ENCODE measurements at places on chromosomes 2 and 18.
A peak's percentile ranks its signal among the peaks of the same experiment; 100 is the strongest.

DNA sequence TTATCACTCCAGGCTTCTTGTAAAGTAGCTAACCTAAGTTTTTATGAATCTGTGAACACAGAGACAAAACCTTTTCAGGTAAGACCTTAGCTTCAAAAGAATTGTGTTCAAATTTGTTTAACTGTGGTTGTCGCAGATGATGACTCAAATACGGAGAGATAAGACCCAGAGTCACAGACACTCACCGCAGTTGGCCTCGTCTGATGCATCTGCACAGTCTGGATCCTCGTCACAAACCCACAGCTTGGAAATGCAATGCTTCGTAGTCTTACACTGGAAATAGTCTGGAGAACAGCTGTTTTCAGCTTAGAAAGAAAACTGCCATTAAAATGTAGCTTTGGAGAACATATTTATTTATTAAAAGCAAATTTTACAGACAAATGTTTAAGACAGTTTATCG lies 1662.1 kb upstream of the NXPH2 start:
- no peak for DNase-seq

GRCh38 chr18:1499265-1499664 lies 594.6 kb downstream of the ADCYAP1 start:
- DNase-seq: no peak

- no peak for DNase-seq
Observed at GRCh38 chr2:149388120-149388816, 57.9 kb downstream of the LYPD6 start.

GRCh38 chr2:64581777-64582539 lies 57.8 kb downstream of the AFTPH start:
- DNase-seq: no peak

DNA sequence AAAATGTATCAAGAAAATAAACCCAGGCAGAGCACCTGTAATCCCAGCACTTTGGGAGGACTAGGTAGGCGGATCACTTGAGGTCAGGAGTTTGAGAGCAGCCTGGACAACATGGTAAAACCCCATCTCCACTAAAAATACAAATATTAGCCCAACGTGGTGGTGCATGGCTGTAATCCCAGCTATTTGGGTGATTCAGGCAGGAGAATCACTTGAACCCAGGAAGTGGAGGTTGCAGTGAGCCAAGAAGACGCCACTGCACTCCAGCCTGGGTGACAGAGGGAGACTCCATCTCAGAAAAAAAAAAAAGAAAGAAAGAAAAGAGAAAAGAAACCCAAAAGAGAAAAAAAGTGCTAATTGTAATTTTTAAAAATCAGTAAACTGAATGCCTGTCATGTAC lies 41.4 kb downstream of the DDX18 start:
- DNase-seq: no peak

DNA sequence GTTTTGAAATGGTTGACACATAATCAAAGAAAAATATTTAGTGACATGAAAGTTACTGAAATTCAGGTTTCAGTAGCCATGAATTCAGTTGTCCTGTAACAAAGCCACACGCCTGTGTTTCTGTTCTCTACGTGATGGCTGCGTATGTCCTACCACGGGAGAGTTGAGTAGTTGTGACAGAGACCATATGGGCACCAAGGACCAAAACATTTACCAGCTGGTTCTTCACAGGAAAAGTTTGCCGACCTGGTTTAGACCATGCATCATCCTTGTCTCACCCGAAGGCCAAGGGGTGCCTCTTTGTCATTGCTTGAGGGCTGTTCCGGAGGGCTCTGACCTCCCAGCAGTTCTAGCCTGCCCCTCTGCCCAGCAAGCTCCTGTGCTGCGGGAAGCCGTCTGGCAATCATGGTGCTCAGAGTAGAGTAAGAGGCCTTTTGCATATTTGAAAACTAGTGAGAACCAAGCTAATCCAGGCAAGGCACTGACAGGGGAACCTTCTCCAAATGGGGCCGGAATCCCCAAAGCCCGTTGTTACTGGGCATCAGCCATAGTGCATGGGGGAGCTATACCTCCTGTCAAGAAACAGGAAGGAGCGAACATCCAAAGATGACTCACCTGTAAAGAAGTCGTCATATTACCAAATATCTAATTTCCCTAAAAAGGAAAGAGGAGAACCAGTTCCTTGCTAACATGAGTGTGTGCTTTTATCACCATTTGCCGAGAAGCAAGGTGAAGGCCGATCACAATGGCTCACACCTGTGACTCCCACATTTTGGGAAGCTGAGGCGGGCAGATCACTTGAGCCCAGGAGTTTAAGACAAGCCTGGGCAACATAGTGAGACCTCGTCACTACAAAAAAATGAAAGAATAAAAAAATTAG lies 92.6 kb upstream of the RAB12 start:
- no peak for DNase-seq

DNA sequence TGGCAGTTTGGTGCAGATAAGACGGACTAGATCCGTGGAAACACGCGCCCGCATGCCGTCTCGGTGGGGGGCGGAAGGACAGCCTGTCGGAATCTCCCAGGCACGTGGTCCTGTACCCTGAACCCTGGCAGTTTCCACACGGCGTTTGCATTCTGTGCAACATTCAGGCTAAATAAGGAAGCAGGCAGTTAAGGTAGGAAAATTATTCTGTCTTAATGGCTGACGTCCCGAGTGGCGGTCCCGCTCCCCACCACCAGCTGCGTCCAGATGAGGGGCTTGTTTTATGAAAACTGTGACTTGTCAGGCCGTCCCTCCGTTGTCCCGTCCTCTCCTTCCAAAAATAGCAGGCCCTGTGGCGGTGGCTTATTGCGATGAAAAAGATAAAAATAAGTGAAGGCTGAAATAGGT lies 120.2 kb downstream of the NFATC1 start:
- no peak for DNase-seq

DNA sequence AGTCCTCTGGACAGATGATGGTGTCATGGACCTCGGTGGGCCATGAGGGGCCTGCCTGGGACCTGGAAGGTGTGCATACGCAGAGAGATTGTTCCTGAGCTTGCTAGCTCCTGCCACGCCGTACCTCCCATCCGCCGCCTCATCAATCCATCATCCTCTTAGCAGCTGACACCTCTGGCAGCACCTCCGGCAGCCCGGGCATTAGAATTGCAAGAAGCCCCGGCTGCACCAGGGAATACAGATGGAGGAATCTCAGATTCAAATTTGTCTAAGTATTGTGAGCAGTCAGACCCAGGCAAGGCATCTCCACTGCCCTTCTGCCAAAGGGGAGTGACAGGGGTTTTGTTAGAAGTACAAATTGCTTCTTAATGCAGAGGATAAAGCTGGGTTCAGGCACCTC lies 4.5 kb downstream of the C1QL2 start:
- DNase-seq: no peak

- peak; percentile 47 for DNase-seq
Observed at GRCh38 chr2:167196461-167197252, 308.4 kb downstream of the XIRP2 start.

DNA sequence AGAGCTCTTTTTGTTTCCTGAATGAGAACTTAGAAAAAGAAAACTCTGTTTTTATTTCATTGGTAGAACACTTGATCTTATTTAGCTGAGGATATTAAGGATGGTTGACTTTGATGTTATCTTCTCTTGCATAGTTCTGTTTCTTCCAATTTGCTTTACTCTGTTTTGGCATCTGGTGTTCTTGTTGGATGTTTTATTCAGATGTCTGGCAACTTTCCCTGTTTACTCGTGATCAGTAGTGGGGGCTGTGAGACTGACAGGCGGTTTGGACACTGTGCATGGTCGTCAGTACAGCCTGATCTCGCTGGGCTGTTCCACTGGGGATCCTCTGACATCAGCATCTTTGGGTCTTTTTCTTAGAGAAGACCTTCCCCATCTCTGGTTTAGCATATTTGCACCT lies 100.1 kb downstream of the TSN start:
- DNase-seq: no peak

GRCh38 chr2:129587426-129588064 lies 391.9 kb upstream of the RAB6C start:
- no peak for DNase-seq

DNA sequence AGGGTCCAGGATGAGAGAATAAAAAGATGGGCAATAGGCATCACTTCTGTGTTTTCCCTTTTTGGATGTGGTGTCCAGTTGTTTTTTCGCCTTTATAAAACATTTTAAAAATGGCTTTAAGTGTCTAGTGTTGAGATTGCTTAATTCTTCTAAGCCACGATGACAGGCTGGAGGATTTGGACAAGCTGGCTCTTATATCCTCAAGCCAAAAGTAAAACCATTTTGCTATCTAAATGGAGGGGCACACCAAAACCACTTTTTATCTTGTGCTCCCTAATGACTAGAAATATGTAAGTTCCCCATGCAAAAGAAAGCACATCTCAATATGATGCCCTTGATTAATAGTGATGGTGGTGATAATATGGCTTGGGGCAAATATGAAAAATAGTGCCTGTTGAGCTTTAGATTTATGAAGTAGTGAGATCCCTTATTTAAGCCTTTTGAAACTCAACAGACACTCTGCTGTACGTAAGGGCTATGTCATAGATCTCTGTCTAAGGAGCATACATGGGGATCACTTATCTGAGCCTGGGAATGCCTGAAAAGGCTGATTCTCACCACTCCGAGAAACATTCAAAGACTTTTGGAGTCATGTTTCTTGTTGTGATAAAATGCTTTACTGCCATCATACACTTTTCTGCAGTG lies 185.5 kb downstream of the KCNS3 start:
- DNase-seq: no peak

GRCh38 chr2:173090276-173090877 lies 14.7 kb downstream of the MAP3K20 start:
- no peak for DNase-seq

DNA sequence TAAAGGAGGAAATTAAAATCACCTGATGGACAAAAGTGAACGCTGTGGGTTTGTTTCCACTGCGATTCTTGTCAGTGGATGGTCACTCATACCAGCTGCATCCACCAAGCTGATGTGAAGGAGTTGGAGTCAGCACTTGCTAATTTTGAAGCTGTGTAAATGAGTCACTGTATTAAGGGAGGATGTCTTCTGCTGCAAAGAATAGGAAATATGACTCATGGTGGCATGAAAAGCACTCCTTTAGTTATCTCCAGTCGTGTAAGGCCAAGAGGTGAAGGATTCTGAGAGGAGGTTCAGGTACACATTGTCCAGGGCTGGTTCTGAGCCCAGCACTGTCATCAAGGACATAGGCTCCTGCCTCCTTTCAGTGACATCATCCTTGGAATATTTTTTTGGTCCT lies 71.7 kb upstream of the SKOR2 start:
- DNase-seq: no peak

DNA sequence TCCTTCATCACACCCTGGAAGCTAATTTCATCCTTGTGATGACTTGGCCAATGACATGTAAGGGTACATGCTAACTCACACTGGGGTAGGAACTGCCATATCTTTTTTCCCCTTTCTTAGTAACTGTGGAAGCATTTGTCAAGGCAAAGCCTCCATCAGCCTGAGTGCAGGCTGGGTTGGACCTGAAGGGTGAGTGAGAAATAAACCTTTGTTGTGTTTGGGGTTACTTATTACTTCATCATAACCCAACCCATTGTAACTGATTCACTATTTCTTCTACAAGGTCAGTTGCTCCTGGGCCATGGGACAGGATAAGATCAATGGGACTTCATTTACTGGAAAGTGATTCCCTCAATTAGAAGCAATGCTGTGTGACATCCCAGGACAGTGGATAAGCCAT lies 108.4 kb downstream of the COL6A3 start:
- no peak for DNase-seq

DNA sequence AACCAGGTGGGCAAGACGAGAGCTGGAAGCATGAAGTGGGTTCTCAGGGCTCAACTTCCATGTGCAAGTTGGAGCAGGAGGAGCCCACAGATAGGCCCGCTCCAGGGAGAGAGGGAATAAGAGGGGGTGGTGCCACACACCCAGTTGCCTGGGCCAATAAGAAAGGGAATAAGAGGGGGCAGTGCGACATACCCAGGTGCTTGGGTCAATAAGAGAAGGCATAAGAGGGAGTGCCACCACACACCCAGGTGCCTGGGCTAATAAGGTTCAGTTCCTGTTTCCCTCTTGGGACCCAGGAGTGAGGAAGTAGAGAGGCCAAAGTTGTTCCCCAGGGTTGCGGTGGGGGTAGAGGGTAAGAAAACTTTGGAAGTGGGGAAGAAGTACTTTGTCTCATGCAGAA lies 127.5 kb downstream of the LAMA3 start:
- DNase-seq: no peak
